Stimulated activated CD4-positive, alpha-beta T cell treated with anti-CD3 and anti-CD28 coated beads, Interleukin-15, amount 100 ng/mL, for 1 hour (primary cell): ENCODE measurements at places on chromosomes 6 and 20.

DNA sequence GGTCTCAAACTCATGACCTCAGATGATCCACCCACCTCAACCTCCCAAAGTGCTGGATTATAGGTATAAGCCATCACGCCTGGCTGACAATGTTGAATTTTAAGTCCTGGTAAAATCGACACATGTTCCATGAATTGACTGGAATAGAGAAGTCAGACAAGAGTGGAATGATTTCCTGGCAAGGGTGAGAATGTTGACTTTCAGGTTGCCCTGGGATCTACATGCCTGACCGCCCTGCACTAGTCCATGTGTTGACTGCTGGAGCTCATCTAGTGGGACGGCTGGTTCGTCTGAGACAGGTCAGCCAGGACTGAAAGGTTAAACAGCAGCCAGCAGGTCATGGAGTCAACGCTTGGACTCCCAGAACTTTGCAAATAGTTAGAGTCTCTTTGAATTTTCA, 88.8 kb downstream of the SASH1 start:
- no peak for DNase-seq

GRCh38 chr6:163309491-163310026, 105.0 kb upstream of the QKI start:
- no peak for DNase-seq

DNA sequence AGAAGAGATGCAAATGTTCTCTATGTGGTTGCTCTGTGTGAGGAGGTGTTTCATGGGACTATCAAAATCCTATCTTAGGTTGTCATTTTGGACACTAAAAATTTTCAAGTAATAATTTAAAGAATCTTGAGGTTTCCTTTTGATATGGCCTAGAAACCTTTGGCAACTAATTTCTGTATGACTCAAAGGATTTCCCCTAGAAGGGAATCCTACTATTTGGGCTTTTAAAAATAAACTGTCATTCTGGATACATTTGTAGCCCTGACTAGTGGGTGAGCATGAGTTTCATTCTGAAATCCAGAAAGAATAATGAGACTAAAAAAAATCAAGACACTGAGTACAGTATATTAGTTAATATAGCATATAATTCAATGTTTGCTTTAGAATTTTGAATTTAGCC, 25.5 kb upstream of the RAB23 start:
- no peak for DNase-seq

GRCh38 chr6:24520929-24521546, 26.3 kb downstream of the ALDH5A1 start:
- peak; percentile 13 for DNase-seq

GRCh38 chr6:45630314-45630713, 252.6 kb upstream of the SUPT3H start:
- no peak for DNase-seq
